ENCODE measurements at places on chromosomes 6 and 20.

- no peak for DNase-seq
Observed at GRCh38 chr6:140414966-140415620, 1040.6 kb upstream of the CITED2 start.

DNA sequence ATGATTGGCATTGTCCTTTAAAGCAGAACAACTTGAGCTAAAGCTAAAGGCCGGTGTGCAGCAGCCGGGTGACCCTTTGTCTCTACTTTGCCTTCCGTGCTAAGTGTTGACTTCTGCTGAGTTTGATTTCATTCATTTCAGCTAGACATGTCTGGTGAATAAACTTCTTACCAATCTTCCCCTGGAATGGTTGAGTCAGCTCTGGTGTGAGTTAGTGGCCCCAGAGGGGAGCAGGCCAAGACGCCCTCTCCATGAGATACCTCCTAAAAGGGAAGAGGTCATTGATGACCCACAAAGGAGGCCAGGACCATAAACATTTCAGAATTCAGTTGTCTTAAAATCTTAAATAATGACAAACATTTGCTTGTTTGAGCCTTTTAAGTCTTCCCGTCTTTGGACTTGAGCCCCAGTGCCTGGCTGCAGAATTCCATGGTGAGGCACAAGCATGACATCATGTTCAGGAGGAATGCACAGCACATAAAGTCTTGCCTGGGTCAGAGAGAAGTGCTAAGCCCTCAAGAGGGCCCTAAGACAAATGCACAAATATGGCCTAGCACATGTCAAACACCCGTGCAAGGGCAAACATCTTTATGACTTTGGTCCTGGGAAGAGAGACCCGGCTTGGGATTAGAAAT is 96.3 kb upstream of the NEDD9 start:
- DNase-seq: no peak

GRCh38 chr6:15405129-15406068 is 159.5 kb downstream of the JARID2 start:
- DNase-seq: no peak

DNA sequence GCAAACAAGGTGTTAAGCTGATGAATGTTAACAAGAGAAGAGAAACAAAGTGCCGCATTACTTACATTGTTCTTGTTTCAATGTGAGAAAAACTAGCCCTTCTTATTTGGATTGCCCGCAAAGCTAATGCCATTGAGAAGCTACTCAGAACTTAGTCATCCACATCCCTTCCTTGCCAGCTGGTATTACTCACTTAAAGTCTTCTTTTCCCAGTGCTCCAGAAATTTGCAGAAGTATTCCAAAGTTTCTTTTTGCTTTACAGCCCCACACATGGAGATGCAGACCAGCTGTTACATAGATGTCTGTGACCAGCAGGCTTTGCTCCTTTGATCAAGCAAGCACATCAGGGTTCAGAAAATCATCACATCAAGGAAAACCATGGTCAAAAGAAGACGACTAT is 529.0 kb downstream of the TBC1D32 start:
- DNase-seq: no peak

DNA sequence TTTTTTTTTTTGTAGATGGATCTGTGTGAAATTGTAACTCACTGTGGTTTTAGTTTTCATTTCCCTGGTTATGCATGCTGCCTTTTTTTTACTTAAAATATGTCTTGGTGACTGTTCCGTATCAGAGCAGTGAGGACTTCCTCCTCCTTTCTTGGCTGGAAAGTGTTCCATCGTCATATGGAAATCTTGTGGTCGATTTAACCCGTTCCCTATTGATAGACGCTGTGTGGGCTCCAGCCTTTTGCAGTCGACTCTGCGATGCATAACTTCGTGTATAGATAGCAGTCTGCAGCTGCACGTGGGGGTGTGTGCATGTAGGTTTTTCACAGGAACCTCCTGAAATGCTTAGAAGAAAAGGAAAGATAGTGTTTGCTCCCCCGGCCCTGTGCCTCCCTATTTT is 28.1 kb upstream of the PNPLA1 start:
- DNase-seq: no peak

GRCh38 chr6:3457710-3458602 is 1.1 kb upstream of the SLC22A23 start:
- DNase-seq: peak; percentile 1

Data from NCI-H1092 treated with DMSO at 0.1 percent for 48 hours (cell line).